ENCODE measurements at places on chromosomes 4 and X.

- H3K27ac ChIP-seq = no peak overlapping the region
- no peak overlapping the region for H3K4me3 ChIP-seq
- H3K36me3 ChIP-seq = peaks cover 5% of the 10 kb centered on the region
- H3K4me1 ChIP-seq = no peaks in the 10 kb centered on the region
These were observed 198.1 kb upstream of the NUDT6 start for GRCh38 chr4:123120473-123120872.

GRCh38 chr4:7677086-7677485 is 242.4 kb upstream of the PSAPL1 start:
- no peaks in the 10 kb centered on the region for H3K4me1 ChIP-seq
- no peak overlapping the region for H3K27ac ChIP-seq
- H3K27me3 ChIP-seq = no peaks in the 10 kb centered on the region
- DNase-seq = no peak

- no peaks in the 10 kb centered on the region for H3K4me1 ChIP-seq
- H3K4me3 ChIP-seq = no peak overlapping the region
- no peak for DNase-seq
- no peak overlapping the region for H3K27ac ChIP-seq
These were observed 46.3 kb downstream of the ATP1B4 start for GRCh38 chrX:120408168-120408567.

- DNase-seq = no peak
- no peaks in the 10 kb centered on the region for H3K36me3 ChIP-seq
- no peak overlapping the region for H3K4me3 ChIP-seq
- no peaks in the 10 kb centered on the region for H3K4me1 ChIP-seq
- H3K27me3 ChIP-seq = no peaks in the 10 kb centered on the region
- H3K27ac ChIP-seq = no peak overlapping the region
These were observed 343.6 kb upstream of the TACR3 start for GRCh38 chr4:104063341-104063740.

DNA sequence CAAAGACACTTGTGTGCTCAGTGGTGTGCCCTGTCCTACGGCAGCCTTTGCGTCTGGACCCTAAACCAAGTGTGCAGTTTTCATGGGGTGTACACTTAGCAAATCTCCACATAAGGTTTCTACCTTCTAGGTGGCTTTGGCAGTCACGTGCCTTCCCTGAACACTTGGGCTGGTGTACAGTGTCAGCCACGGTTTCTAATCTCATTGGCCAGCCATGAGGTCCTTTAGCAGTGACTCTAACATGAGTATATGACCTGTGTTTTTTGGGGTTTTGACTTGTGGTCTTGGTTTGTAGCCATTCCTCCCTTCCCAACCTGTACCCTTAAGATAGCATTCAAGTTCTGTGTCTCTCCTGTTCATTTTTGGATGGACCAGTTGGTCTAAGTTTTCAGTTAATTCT is 76.3 kb downstream of the PTTG2 start:
- no peak overlapping the region for H3K27ac ChIP-seq
- H3K4me3 ChIP-seq = no peak overlapping the region
- DNase-seq = no peak
- no peaks in the 10 kb centered on the region for H3K4me1 ChIP-seq

GRCh38 chrX:103918050-103918449 is 44.4 kb upstream of the TMSB15B start:
- H3K27ac ChIP-seq = peak overlapping the region; percentile 97
- peak overlapping the region; percentile 95 for H3K4me3 ChIP-seq
- no peaks in the 10 kb centered on the region for H3K27me3 ChIP-seq

DNA sequence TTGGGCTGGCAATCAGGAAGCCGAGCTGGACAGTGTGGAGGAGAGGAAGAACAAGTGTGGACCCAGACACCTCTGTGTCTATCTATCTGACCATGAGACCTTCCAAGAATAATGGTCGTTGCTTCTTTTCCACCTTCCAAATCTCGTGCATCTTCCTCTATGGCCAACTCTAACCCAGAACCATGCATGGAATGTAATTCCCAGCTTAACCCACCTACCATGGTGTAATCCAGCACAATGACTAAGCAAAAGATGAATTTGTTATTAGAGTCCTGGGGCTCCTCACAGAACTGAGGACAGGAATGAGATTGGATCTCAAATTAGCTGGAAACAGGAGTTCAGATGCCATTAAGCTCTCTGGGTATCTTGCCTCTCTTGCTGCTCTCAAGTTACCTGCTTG is 17.4 kb upstream of the TMEM184C start:
- peaks cover 3% of the 10 kb centered on the region for H3K27me3 ChIP-seq
- H3K27ac ChIP-seq = no peak overlapping the region
- H3K36me3 ChIP-seq = no peaks in the 10 kb centered on the region
- DNase-seq = no peak
- H3K4me1 ChIP-seq = peaks cover 3% of the 10 kb centered on the region
- H3K4me3 ChIP-seq = no peak overlapping the region

DNA sequence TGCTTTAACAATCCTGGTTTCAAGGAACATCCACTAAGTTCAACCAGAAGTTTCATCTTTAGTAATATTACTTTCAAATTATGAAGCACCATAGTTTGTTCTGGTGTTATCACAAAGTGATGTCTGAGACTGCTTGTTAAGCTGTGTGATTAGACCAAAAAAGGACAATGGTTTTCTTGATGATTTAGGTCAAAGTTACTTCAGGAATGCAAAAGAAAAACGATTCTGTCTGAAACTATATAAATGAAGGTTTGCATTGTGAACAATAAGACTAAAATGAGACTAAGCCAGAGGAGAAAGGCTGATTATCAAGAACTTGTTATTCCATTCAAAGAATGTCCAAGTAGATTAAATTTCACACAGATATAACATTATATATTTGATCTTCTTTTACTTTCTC is 122.4 kb upstream of the ETNPPL start:
- H3K4me3 ChIP-seq = no peak overlapping the region
- peaks cover 6% of the 10 kb centered on the region for H3K27me3 ChIP-seq
- DNase-seq = no peak
- H3K27ac ChIP-seq = no peak overlapping the region
- no peaks in the 10 kb centered on the region for H3K36me3 ChIP-seq
- peaks cover 4% of the 10 kb centered on the region for H3K4me1 ChIP-seq

GRCh38 chr4:133347409-133347808 is 198.3 kb downstream of the PCDH10 start:
- H3K27ac ChIP-seq = no peak overlapping the region
- H3K36me3 ChIP-seq = no peaks in the 10 kb centered on the region
- H3K4me1 ChIP-seq = no peaks in the 10 kb centered on the region
- H3K4me3 ChIP-seq = no peak overlapping the region
- DNase-seq = no peak
- H3K27me3 ChIP-seq = no peaks in the 10 kb centered on the region

GRCh38 chrX:133335027-133335426 is 80.3 kb downstream of the GPC4 start:
- no peaks in the 10 kb centered on the region for H3K4me1 ChIP-seq
- H3K27ac ChIP-seq = no peak overlapping the region
- DNase-seq = no peak
- no peak overlapping the region for H3K4me3 ChIP-seq
- H3K36me3 ChIP-seq = no peaks in the 10 kb centered on the region

- no peak overlapping the region for H3K4me3 ChIP-seq
- no peaks in the 10 kb centered on the region for H3K27me3 ChIP-seq
- peaks cover 4% of the 10 kb centered on the region for H3K4me1 ChIP-seq
- no peak overlapping the region for H3K27ac ChIP-seq
These were observed 679.4 kb downstream of the PDHA2 start for GRCh38 chr4:96519291-96519690.

- H3K4me3 ChIP-seq = no peak overlapping the region
- no peaks in the 10 kb centered on the region for H3K27me3 ChIP-seq
- H3K27ac ChIP-seq = no peak overlapping the region
- DNase-seq = no peak
These were observed 421.2 kb upstream of the TENM3 start for GRCh38 chr4:181822005-181822375.

DNA sequence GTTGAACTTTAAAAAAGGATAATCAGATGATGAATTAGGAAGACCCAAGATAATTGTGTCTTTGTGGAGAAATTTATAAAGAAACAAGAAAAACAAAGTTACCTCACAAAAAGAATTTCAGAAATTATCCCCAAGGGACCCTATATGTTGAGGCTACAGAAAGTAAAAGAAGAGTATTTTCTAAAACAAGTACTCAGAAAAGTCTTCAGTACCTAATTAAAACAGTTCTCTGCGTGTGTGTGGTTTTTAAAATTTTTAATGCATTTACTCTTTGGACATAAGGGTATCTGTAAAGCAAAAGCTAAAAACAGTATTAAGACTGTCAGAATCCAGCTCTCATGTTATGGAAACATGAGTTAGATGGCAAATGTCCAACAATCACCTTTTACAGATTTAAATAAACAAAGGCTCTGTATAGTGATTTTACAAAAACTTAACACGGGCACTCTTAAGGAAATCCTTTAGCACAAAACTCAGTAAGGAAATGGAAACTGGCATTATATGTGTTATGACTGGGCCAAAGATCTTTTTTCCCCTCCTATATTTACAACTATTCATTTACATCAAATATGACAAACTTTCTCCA is 187.5 kb downstream of the NSUN7 start:
- H3K27ac ChIP-seq = no peak overlapping the region
- DNase-seq = no peak
- H3K36me3 ChIP-seq = no peaks in the 10 kb centered on the region
- no peak overlapping the region for H3K4me3 ChIP-seq
- H3K4me1 ChIP-seq = no peaks in the 10 kb centered on the region

DNA sequence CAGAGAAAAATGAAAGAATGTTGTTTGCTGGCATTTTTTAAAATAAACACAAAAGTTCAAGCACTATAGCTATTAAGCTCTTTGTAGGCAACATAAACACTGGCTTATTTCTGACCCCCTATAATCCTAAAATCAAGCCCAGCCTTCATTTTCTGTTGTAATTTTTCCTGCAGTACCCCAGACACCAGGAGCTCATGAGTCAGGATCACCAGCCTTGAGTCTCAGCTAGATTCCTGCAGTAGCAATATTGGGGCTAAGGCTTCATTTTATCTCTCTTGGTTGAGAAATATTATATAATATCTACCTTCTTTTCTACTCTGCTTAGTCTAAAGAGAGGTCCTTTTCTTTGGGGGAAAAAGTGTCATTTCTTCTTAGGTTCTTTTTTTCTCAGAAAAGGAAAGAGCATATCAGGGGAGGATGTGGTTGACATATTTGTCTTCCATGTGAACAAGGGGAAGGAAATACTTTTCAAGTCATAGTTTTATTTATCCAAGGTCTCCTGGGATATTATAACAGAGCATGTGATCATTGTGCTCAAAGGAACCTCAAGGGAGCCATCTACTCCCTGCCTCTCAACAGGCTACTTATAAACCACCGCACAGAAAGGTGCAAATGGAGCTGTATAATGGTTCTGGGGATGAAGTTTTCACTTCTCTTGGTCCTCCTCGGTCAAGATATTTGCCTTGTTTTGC is 678.3 kb upstream of the NR3C2 start:
- no peaks in the 10 kb centered on the region for H3K4me1 ChIP-seq
- no peaks in the 10 kb centered on the region for H3K36me3 ChIP-seq
- H3K27me3 ChIP-seq = no peaks in the 10 kb centered on the region
- H3K27ac ChIP-seq = no peak overlapping the region
